ENCODE measurements at places on chromosomes 2 and 18.

DNA sequence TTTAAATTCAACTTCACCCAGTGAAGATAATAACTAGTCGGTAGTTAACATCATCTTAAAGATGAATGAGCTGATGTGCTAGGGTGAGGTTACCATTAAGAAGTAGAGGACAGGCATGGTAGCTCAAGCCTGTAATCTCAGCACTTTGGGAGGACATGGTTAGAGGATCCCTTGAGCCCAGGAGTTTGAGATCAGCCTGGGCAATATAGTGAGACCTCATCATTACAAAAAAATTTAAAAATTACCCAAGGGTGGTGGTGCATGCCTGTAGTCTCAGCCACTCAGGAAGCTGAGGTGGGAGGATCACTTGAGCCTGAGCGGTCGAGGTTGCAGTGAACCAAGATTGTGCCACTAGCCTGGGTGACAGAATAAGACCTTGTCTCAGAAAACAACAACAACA lies 4.7 kb downstream of the GALNT5 start:
- DNase-seq, result no peak

DNA sequence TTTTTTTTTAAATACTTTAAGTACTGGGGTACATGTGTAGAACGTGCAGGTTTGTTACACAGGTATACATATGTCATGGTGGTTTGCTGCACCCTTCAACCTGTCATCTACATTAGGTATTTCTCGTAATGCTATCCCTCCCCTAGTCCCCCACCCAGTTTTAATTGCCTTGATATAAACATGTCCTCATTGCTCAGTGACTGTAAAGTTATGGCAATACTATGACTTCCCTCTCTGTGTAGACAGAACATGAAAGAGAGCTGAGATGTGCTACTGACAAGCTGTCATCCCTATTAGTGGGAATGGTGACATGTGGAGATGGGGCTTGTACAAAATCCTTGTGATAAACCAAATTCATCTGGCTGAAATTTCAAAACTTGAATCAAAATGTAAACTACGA lies 449.7 kb upstream of the TRIB2 start:
- DNase-seq, result no peak

GRCh38 chr2:40284797-40285196 lies 167.1 kb downstream of the SLC8A1 start:
- DNase-seq, result no peak

DNA sequence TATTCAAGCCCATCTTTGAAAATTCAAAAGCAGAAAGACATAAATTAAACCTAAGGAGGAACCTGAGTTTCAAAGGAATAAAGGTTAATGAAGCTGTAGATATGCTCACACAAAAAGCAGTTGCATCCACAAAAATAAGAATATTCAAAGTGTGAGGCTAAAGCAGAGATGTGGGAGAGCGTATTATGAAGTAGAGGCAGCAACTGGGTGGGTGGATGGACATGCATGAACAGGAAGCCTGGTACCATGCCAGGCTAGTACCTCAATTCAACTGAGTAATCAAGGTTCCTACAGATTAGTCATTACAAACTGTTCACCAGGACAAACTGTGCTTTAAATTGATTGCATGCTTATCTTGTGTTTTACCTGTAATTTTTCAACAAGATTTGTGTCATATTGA lies 330.0 kb upstream of the PKDCC start:
- DNase-seq, result no peak

- DNase-seq, result no peak
Observed at GRCh38 chr18:74455386-74455785, 1.7 kb downstream of the DIPK1C start.

GRCh38 chr2:19876751-19877150 lies 25.0 kb downstream of the TTC32 start:
- DNase-seq, result no peak

GRCh38 chr2:105749583-105750400 lies 5.1 kb downstream of the NCK2 start:
- DNase-seq, result no peak

- no peak for DNase-seq
Observed at GRCh38 chr2:181462033-181462432, 4.8 kb downstream of the ITGA4 start.

DNA sequence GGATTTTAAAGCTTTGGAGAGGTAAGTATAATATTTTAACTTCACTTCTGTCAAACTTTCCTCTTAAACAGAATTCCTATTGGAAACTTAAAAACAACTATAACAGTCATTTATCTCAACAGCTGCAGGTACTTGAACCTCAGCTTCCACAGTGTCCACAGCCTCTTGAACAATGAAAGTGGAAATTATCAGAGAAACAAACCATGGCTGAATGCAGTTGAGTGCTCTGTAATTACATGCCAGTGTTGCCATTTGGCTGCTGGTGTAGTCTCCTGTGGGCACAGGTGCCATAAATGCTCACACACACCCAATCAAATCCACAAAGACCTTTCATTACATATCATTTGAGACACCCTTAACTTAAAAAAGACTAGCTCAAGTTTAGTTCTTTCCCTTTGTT lies 125.1 kb downstream of the CPS1 start:
- DNase-seq, result no peak

- DNase-seq, result no peak
Observed at GRCh38 chr2:134352844-134353243, 99.0 kb downstream of the MGAT5 start.

GRCh38 chr2:13035866-13036265 lies 319.1 kb downstream of the TRIB2 start:
- no peak for DNase-seq

DNA sequence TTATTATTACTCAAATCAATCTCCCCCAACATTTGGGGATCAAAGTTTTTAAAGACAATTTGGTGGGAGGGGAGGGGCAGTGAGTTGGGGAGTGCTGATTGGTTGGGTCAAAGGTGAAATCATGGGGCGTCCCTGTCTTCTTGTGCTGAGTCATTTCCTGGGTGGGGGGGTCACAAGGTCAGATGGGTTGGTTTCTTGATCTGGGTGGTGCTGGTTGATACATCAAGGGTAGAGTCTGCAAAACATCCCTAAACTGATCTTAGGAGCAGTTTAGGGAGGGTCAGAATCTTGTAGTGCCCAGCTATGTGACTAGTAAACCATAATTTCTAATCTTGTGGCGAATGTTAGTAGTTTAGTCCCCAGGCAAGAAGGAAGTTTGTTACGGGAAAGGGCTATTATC lies 67.4 kb downstream of the MOGAT1 start:
- DNase-seq, result no peak

- DNase-seq, result no peak
Observed at GRCh38 chr18:41850781-41851180, 104.3 kb upstream of the PIK3C3 start.

- DNase-seq, result no peak
Observed at GRCh38 chr2:182038576-182038975, 52.9 kb downstream of the PPP1R1C start.

DNA sequence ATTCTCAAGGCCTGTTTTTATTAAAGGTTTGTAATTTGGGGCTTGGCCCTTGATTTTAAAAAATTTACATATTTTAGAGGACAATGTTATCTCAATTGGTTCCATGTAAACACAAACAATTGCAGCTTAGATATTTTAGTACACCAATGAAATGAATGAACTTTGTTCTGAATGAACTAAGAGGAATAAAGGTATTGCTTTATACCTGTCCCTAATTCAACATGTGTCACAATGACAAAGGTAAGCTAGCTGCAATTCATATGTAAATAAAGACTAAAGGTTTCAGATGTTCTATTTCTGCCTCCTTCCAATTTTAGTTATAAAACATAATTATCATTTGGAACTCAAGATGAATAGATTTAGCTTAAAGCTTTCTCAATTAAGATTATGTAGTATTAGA lies 11.4 kb downstream of the HOXD1 start:
- DNase-seq, result no peak

GRCh38 chr18:31407649-31408048 lies 31.1 kb downstream of the DSG4 start:
- no peak for DNase-seq

DNA sequence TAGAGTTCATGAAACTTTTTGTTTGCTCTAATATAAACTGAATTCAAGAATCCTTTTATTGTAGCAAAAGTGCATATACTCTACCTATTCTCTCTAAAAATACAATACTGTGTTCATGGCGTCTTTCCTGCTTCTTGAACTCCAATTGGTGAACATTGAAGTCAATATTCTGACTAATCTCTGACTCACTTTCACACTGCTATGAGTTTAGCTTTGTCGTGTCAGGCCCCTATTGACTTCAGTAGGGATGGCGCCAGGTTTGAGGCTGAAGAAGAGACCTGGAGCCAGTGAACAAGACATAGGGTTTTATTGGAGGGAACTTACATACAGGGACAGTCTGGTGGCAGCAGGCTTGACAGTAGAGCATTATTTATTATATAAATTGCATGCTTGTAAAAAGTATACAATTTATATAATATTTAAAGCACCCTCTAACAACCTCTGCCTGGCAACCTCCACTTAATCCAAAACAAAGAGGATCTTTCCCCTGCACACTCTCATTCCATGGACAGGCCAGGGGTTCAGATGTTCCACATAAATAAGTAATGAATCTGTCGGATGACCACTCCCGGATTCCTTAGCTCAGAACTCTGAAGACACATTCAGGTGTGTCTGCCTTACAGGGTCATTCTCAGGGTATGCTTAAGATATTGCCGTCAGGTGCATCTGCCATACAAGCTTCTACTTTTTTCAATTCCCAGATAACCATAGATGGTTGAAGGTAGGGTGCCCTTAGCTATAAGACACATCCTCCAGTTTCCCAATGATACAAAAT lies 141.0 kb downstream of the CERS6 start:
- DNase-seq, result no peak

DNA sequence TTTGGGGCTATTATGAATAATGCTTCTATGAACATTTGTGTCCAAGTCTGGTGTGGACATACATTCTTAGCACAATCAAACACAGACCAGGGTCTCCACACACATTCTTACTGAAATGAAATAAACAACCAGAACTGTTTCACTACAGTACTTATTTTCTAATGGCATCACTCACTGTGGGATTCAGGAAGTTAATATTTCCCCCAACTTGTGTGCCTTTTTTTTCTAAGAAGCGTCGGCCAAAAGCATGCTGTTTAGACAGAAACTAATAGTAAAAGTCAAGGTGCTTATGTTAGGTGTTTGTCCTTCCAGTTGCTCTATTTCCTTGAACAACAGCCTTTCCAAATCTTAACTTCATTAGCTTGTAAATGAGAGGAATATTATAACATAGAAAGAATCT lies 117.6 kb downstream of the DOCK10 start:
- DNase-seq, result no peak

GRCh38 chr2:3010001-3010400 lies 367.6 kb downstream of the EIPR1 start:
- no peak for DNase-seq

DNA sequence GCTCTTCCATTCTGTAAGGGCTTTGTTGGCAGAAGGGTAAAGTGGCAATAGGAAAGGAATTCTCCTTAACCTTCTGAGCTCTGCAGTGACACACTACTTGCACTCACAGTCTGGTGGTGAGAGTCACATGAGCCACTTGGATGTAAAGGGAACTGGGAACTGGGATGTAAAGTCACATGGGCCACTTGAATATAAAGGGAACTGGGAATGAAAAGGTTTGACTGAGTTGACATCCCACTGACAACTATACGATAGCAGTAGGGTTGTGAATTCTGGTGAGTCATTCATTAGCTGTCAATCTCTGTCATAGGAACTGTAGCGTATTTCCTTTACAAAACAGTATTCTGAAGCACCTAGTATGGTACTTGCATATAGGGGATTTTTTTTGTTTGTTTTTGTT lies 5.5 kb downstream of the RPE start:
- no peak for DNase-seq

DNA sequence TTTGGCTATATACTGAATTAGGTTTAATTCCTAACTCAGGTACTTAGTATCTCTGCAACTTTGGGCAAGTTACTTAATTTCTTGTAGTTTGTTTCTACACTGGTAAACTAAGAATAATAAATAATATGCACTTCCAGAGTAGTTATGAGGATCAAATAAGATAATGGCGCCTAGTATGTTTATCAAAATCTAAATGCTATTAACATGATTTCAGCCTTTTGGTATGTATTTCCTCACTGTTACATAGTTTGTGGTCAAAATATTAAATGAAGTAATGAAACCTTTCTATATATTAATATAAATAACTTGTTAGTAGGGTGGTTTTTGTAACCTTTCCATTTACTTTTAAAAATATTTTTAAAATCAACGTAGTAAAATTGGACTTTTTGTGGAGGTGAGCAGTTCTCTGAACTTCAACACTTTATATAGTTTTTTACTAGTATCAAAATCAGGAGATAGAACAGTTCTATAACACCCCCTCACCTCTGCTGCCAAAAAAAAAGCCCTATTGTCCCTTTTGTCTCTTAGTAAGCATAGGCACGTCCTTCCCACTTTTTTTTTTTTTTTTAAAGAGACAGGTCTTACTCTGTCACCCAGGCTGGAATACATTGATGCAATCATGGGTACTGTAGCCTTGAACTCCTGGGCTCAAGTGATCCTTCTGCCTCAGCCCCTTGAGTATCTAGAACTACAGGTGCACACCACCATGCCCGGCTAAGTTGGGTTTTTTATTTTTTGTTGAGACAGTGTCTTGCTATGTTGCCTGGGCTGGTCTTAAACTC lies 44.8 kb downstream of the RAB3GAP1 start:
- DNase-seq, result no peak

DNA sequence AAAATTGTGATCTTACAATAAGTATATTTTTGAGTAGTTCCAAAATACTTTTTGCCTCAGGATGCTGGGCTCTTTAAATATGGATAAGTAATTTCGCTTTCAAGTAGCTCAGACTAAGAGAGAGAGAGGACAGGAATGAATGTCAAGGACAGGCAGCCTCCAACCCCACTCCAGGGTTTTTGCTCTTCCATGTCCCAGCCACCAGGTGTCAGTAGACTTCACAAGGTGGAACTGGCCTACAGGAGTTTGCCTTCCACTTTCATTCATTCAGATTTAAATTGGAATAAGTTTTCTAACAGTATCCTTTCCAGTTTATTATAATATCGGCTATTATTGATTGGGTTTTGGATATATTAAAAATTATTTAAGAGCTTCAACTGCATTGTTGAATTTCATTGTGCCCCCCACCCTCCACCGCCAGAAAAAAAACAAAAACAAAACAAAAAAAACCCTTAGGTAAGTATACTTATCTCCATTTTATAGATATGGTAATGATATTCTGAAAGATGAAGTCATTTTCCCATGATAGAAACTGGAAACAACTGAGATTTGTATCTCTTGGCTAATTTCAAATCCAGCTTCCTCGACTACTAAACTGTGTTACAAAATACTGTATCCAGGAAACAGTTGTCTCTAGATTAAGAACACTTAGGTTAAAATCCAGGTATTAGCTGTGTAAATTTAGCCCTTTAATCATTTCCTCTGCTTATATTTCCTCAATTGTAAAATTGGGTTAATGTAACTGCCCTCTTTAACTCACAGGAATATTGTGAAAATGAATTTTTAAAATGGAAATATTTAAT lies 793.1 kb downstream of the ERBB4 start:
- no peak for DNase-seq
